ENCODE measurements at places on chromosomes 7 and 10.

DNA sequence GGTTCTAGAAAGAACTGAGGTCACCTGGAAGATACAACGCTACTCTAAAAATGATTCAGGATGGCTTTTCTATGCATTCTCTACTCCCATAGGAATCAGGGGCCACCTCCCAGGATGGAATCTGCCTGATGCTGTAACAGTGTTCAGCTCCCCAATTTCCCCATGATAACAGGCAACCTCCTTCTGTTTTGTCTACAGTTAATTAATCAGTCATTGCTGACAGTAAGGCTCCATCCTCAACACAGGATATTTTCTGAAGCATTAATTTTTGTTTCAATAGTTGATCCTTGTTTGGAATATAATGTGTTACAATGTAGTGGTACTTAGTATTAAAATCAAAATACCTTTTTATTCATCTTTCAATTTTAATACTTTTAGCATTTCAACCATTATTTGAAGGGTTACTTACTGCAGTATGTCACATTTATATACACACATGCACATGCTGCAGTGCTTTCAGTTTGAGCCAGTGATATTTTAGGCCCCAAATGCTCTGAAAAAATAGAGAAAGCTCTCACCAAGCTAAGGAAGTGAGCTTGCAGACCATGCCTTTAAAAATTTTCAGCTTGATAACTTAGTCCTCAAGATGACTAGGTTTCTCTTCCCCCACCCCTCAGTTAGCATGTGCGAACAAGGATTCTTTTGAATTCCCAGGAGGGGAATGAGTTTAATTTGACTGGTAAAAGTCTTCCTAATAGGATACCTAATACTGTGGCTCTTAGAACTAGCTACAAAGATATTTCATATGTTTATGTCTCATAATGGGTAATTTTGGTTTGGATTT is 592 bp upstream of the PIK3CG start:
- DNase-seq, result no peak

DNA sequence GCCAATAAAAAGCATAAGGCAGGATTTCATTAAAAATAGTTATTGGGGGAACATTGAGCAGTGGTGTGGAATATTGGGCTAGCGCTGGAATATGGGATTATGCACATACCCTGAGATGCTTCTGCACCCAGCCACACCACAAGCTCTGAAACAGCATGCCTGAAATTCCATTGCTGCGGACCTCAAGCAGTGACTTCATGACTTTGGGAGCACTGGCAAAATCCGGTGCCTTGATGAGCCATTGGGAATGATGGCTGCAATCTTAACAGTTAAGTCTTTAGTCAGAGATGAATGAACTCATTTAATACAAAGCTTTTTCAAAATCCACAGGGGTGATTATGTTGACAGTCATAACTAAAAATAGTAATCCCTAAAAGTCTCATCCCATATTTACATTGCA is 274.7 kb upstream of the MTPN start:
- DNase-seq, result no peak

GRCh38 chr7:25659841-25660240 is 431.6 kb upstream of the NPVF start:
- DNase-seq, result no peak

DNA sequence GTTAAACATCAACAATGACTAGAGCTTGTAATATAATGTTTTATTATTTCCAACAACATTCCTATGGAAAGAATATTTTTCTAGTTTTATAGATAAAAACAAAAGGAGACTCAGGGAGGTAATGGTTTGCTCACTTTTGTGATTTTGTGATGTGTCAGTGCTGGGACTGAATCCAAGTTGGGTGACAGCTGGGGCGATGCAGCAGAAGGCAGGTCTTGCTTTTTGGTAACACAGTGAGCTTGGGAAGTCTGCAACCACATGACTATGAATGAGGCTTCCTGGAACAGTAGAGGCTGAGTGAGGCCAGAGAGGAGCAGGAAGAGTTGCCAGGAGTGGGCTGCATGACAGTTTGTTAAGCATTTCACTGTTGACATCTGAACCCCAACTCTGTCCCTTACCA is 4.9 kb upstream of the YKT6 start:
- DNase-seq, result no peak

DNA sequence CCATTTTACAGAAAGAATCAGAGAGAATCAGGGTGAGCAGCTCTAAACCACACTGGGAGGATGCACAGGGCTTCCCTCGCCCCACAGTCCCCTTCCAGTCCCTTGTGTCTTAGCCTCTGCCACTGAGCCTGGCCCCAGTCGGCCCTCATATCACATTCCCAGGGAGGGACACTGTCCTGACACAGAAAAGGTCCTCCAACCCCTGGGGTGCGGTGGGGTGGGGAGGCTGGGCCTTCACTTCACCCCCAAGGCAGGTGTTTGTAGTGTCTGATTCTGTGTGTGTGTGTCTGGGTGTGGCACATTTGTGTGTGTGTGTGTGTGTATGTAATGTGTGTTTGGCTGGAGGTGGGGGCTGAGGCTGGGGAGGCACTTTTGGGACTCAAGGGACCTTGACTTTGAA is 1.8 kb upstream of the KCP start:
- no peak for DNase-seq

GRCh38 chr7:157005456-157006204 is 4.8 kb downstream of the MNX1 start:
- DNase-seq, result no peak

DNA sequence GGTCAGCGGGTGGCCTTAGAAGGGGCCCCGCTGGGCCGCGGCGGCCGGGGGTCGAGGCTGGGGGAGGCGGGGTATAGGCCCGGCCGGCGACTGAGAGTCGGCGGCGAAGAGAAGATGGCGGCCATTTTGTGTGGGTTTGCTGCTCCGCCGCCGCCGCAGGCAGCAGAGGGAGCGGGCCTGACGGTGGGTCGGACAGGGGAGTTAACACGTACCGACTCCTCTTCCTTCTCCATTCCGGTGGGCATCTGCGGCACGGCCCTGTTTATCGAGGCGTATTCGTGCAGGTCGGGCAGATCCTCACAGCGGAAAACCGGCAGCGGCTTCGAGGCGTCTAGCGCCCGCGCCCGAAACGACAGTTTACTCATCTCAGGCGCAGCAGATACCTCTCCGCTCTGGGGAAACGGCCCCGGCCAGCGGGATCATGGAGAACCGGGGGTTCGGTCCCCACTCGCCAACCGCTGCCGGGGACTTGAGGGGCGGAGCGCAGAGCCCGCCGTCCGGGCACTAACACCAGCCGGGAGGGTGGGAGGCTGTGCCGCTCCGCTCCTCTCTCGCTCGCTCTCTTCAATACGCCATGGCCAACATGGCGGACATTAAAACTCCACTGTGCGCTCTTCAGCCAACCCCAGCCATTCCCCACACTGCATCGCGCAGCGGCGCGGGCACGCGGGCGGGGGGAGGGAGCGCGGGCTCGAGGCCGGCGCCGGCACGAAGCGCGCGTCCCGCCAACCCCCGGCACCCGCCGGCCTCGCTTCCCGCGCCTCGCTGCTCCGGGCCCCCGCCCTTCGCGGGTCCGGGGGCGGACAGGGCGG is at the start of gene EPC1:
Gene EPC1 (minus strand): TSS at position 608 of the 812 bp plus-strand sequence. CDS start 243 bp downstream, at position 365.
- DNase-seq, result peak; percentile 89

DNA sequence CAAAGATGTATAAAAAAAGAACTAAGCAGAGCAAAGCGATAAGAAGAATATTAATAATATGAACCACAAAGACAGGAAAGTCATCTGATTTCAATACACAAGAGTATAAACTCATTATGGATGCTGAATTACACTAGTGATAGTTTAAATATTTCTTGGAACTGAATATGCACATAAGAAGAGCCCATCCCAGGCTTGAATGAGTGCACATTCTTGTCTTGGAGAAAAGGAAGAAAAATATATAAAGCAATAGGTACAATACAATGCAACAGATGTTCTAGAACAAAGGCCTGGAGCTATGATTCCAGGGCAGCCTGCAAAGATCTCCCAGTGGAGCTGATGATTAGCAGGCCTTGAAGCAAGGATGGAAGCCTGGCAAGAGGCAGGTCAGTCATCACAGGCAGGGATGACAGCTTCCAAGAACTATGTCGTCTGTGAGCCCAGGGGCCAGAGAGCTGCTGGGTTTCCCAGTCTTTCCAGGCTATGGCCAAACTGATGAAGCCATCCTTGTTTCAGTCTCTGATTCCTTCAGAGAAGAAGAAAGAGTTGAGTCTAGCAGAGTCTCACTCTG is 277.6 kb downstream of the KCNMA1 start:
- no peak for DNase-seq

GRCh38 chr10:26755443-26755903 is 58.0 kb downstream of the PDSS1 start:
- no peak for DNase-seq

- no peak for DNase-seq
These were observed 7.9 kb downstream of the EDRF1 start for GRCh38 chr10:125727436-125727835.

GRCh38 chr10:74490551-74490950 is 335.8 kb upstream of the KAT6B start:
- DNase-seq, result no peak

- no peak for DNase-seq
These were observed 57.2 kb downstream of the MGAM2 start for GRCh38 chr7:142168746-142169145.

DNA sequence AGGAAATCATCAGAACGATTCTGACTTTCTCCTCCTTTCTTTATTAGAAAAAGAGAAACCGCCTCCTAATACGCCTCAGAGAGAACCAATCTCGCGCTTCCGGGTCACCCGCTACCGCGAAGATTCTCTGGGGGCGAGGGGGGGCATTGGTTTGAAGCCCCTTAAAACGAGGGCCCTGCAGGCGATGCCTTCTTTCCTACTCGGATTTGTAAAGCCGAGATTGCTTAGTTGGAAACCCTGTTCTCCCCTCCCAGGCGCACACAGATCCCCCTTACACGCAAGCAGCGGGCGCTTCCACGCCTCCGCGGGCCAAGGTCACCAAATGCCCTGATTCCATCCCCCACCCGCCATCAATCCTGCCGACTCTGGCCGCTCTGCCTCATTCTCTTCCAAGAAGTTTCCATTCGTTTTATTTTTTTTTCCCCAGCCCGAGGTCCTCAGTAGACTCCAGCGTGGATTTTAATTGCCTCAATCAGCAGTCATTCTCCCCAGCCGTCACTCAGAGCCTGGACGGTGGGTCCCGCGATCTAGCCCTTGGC is 1.1 kb upstream of the GAD2 start:
- DNase-seq, result no peak

- DNase-seq, result no peak
These were observed 172.9 kb downstream of the LRRC4 start for GRCh38 chr7:127858091-127858914.

- DNase-seq, result no peak
These were observed 203.3 kb downstream of the CACNB2 start for GRCh38 chr10:18343573-18343972.

DNA sequence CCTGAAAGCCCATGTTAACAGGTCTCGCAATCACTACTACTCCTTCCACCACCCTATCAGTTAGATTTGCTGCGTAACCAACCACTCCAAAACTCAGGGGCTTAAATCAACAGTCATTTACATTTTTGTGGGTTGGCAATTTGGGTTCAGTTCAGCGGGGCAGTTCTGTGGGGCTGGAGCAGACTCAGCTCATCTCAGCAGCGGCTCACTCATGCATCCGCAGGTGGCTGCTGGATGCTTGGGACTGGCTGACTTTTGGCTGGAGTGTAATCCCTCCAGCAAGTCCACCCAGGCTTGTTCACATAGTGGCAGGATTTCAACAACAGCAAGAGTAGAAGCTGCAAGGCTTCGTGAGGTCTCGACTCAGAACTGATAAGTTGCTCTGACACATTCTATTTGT is 79.2 kb downstream of the NEUROD6 start:
- DNase-seq, result no peak

DNA sequence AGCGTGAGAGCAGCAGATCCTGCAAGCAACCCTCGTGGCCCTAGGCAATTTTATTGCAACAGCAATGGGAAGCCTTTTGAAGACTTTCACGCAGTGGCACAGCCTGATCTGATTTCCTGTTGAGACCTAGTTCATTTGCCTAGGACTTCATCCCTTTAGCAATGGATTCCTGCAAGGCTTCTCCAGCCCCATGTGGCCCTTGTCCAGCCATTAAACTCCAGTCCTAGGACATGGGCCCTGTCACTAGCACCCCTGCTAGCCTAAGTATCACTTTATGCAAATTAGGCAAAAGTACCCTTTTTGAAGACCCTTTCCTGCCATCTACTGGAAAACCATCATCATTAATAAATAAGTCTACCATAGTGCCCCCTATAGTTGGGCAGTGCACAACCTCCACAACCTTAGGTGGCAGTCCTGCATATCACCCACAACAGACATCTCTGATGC is 379.4 kb downstream of the GALNT17 start:
- DNase-seq, result no peak

- no peak for DNase-seq
These were observed 4.0 kb upstream of the NKX2-3 start for GRCh38 chr10:99528494-99529441.

- no peak for DNase-seq
These were observed 442.3 kb upstream of the ZMIZ1 start for GRCh38 chr10:78626471-78626870.

- no peak for DNase-seq
These were observed 13.0 kb upstream of the PCBD1 start for GRCh38 chr10:70901276-70901878.

GRCh38 chr7:124155432-124156022 is 122.7 kb upstream of the TMEM229A start:
- DNase-seq, result no peak

GRCh38 chr7:117872561-117873309 is 506 bp downstream of the CTTNBP2 start:
- DNase-seq, result no peak

DNA sequence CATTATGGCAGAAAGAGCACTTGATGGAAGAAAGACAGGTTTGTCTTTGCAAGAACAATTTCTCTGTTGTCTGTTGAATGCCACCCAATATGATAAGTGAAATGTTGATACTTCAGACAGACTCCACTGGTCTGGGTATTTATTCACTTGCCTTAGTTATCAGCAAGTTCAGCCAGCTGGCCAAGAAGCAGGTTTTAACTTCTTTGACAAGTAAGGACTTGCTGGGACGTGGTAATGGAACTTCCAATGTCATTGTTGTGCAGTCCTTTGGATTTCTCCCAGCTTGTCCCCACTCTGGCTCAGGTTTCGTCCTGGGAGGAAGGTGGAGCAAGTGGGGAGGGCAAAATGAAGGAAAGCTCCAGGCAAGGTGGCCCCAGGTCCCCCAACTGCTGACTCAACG is 497.4 kb downstream of the RPS24 start:
- no peak for DNase-seq

- no peak for DNase-seq
These were observed 16.9 kb downstream of the ZNF713 start for GRCh38 chr7:55903985-55904759.

DNA sequence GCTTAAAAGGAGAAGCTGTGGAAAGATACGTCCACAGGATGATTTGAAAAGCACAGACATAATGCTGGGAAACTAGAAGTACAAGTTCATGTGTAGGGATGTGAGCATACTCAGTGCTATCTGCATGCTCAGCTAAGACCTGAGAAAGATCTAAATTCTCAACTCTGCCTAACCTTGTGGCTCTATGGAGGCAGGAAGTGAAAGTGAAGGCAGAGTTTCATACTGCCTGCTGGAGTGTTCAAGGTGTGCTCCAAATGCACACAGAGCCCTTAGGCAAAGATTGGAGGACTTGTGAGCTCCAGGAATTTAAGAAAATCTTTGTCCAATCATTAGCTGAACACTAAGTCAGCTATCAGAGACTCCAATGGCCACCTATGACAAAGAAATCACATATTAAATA is 190.9 kb downstream of the RNLS start:
- DNase-seq, result peak; percentile 16
